Cardiac muscle cell (in vitro differentiated cells and primary cell): ENCODE measurements at places on chromosomes 4 and X.

DNA sequence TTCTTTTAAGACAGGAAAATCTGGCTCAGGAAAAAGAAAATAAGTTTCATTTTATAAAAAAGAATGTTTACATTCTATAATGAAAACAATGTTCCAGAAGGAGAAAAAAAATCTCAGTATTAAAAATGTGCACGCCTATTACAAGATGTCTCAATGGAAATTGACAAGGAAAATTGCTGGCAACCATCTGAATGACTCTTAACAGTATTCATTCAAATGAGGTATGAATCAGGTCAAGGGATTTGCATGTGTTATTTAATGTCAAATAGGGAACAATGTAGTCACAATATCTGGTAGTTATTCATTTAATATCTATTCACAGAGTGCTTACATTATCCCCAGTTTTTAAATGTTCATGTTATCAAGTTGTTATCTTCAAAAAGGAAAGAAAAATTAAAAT, 208.4 kb upstream of the TRAM1L1 start:
- no peak for DNase-seq

GRCh38 chr4:173835903-173836302, 305.9 kb upstream of the HAND2 start:
- DNase-seq = peak; percentile 80

DNA sequence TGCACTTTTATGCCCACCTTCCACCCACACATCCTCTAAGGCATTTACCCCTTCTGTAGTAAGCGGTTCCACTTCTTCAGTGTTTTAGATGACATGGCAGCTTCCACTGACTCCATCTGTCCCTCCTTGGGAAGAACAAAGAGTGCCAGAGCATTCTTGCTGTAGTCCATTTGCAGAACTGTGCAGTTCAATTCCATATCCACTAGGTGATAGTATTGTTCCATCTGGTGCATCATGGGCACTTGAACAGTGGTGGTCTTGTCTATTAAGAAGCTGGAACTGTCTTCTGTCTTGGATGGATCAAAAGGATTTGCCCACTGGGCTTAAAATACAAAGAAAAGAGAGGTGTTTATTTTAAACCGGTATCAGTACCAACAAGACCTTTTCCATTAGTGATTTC, 3.5 kb downstream of the SERPINA7 start:
- peak; percentile 21 for DNase-seq

- DNase-seq = peak; percentile 0
Observed at GRCh38 chr4:151983854-151984253, 223.0 kb upstream of the GATB start.

DNA sequence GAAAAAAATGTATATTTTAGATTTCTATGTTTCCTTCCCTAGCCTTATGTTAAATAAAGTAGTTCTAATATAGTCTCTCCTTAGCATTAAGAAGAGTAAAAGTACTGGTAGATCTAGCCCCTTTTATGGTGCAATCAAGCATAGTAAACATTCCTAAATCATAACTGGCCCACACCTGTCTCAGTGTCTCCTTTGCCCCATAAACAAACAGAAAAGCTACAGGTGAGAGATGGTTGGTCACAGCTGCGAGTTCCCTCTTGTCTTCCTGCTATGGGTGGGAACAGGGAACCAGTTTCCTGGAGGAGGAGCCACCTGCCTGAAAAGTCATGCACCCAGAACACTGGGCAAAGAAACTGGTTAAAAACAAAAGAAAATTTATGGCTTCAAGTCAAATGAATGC, 16.6 kb downstream of the SOWAHB start:
- no peak for DNase-seq

- no peak for DNase-seq
Observed at GRCh38 chr4:70666369-70666768, at the start of gene JCHAIN. Gene JCHAIN (minus strand): TSS chr4:70666508. CDS start chr4:70666490, 18 bp downstream.

DNA sequence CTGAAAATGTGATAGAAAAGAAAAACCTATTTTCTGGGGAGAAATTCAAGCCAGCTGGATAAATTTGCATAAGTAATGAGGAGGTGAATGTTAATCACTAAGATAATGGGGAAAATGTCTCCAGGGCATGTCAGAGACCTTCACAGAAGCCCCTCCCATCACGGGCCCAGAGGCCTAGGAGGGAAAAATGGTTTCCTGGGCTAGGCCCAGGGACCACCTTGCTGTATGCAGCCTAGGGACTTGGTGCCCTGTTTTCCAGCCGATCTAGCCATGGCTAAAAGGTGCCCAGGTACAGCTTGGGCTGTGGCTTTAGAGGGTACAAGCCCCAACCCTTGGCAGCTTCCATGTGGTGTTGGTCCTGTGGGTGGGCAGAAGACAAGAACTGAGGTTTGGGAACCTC, 46.6 kb upstream of the TRPC5OS start:
- DNase-seq = no peak

GRCh38 chr4:89101256-89102161, 9.8 kb upstream of the TIGD2 start:
- DNase-seq = no peak

GRCh38 chr4:7885216-7886006, 54.2 kb downstream of the AFAP1 start:
- no peak for DNase-seq

- peak; percentile 70 for DNase-seq
Observed at GRCh38 chrX:13903405-13903804, 86.5 kb upstream of the GPM6B start.

DNA sequence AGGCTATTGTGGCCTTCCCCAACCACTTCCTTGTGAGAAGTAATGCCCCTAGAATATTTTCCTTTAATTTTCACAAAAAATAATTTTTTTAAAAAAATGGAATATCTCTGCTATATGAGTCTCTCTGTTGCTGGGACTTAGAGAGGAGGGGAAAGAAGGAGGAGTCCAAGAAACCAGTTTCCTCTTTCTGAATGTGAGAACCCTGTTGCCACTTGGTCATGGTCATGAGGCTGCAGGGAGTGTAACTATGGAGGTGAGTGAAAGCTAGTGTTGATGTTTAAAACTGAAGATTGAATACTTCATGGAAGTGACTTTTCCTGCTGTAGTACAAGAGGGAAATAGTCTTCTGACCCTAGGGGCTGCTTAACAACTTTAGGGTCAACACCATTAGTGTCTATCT, 20.4 kb downstream of the KIAA1210 start:
- DNase-seq = no peak

DNA sequence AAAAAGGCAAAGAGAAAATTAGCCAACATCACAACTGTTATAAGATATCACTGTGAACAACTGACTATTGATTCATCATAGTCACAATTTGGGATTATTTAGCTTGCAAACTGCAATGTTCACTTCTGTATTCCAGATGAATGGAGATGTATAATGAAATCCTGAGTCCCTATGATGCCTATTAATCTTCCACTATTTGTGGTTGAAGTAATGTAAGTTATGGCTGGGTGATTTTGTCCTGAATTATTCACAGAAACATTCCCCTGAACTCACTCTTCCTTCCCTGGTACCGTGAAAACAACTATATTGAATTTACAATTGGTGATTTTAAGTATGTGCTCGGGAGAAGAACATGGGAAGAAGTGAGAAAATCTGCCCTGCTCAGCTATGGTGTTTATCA, 50.8 kb upstream of the NPFFR2 start:
- DNase-seq = no peak

DNA sequence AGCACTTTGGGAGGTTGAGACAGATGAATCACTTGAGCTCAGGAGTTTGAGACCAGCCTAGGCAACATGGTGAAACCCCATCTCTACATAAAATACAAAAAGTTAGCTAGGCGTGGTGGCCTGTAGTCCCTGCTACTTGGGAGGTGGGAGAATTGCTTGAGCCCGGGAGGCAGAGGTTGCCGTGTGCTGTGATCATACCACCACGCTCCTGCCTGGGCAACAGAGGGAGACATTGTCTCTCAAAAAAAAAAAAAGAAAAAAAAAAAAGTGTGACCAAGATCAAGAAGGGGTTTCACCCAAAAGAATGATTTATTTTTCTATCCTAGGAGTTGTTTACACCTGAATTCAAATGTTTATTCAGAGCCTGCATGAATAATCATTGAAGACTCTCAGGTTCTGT, 572.4 kb upstream of the GALNT7 start:
- no peak for DNase-seq

DNA sequence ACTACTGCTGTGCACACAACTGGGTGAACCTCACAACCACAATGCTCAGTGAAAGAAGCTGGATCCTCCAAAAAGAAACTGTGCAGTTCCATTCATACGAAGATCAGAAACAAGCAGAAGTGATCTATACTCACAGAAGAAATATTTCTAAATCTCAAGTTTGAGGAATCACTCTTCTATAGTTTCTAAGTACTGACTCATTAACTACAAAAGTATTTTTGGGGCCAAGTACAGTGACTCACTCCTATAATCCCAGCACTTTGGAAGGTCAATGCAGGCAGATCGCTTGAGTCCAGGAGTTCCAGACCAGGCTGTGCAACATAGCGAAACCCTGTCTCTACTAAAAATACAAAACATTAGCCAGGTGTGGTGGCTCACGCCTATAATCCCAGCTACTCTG, 51.3 kb upstream of the RELL1 start:
- DNase-seq = no peak

DNA sequence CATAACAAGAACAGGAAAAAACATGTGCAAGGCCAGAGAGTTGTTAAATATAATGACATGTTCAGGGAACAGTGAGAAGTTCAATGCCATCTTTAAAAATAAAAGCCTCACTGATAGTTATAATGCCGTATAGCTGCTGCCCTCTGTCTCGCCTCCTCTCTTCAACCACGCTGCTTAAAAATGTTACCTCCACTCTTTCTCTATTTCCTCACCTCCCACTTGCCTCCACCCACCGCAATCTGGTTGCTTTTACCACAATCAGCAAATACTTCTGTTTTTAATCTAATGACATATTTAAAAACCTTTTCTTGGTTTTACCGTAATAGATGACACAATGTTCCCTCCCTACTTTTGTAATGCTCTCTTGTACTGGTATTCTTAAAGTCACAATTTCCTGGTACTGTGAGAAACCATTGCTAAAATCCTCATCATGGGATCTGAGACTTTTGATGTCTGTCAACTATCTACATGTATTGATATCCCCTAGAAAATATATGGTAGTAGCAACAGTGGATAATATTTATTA, 66.0 kb downstream of the GABRA2 start:
- no peak for DNase-seq

DNA sequence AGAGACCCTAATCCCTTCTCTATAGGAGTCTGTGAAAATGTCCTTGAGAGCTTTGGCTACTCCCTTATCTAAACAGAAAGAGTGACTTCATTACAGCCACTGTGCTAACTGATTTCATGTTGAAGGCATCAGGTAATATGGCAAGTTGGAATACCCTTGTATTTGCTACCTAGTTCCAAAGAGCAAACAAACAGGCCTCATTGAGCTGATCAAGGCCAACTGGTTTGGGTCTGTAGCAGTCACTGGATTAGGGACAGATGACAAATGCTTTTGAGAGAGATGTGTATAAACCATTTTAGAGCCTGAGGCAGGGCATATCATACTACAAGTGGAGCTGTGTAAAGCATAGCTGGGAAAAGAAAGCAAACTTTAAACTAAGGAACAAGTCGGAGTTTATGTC, 22.9 kb upstream of the PDLIM5 start:
- DNase-seq = no peak

- DNase-seq = no peak
Observed at GRCh38 chr4:130026185-130026584, 930.2 kb downstream of the C4orf33 start.

- no peak for DNase-seq
Observed at GRCh38 chr4:71870456-71870855, 86.6 kb upstream of the GC start.

- peak; percentile 69 for DNase-seq
Observed at GRCh38 chrX:23373129-23373804, 38.6 kb downstream of the PTCHD1 start.

DNA sequence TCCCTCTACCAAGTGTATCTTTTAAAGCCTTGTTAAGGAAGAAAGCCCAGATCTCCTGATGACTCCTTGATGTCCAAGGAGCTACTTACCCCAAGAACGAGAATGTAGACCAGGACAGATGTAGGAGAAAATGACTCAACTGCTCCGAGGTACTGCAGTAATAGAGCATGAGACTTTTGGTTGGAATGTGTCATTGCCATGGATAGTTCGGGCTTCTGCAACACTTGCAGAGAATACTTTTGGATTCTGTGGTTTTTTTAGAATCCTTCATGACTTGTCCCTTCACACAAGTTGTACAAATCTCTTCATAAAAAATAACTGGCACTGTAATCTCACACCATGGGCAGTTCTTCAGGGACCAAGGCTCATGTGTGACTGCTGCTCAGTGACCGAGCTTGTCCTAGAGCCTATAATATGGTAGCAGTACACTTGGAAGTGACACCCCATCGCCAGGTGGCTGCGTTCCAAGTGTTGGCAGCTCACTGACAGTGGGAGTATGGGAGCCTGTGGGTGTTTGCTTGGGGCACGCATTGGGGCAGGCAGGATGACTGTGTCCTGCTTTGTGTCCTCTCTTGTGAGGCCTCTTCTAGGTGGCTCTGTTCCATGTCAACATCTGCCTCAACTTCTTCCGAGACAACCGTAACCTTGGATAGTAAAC, 87.9 kb upstream of the WDR1 start:
- DNase-seq = no peak

DNA sequence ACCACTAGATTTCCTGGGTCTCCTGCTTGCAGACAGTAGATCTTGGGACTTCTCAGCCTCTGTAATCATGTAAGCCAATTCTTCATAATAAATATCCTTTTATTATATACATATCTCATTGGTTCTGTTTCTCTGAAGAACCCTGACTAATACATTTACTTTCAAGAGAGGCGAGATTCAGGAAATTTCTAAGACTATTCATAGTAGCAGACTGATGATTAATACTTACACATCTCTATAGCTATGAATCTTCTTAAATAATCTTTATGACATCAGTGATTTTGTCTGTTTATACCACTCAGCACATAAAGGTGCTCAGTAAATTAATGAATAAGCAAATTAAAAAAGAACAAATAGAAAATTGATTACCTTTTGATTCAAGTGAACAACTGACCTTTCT, 682.3 kb upstream of the GRID2 start:
- no peak for DNase-seq

GRCh38 chr4:174561560-174561959, 39.3 kb upstream of the HPGD start:
- no peak for DNase-seq

DNA sequence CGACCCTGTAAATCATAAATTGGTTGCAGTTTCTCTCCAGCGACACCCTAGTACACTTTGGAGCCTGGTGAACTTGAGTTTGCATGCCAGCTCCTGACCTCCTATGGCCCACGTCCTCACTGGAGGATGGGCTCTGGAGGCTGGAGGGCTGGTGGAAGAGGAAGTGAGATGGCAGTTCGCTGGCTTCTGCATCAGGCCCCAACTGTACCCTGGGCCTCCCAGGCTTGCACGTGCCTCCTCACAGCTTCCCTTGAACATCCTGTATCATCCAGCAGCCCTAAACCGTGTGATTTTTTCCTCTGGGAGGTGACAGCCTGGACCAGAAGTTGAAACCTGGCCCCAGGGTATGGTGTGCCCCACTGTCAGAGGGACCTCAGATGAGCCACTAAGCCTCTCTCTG, 78.5 kb downstream of the HTRA3 start:
- DNase-seq = no peak

DNA sequence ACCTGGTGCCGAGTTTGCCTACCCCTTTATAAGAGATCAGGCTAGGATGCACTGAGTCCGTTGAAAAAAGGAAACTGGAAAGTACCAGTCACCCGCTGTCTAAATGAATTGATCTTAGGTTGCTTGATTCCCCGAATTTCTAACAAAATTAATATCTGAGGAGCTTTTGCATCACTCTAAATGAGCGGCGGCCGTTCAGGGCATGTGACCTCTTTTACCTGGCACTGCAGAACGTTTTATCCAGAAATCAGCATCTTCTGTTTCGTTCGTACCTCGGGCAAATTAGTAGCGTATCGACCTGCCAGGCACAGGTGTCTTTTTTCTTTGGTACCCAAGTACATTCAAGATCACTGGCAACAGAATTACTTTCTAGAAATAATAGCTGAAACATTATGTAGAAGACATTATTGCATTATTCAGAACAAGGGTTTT, 876 bp downstream of the KLHL2 start:
- no peak for DNase-seq
